ENCODE measurements at places on chromosomes 3 and 15.

GRCh38 chr3:184361932-184362667 is 590 bp downstream of the POLR2H start:
- DNase-seq = no peak

- no peak for DNase-seq
Measured at GRCh38 chr3:171526146-171526545, 65.9 kb upstream of the TNIK start.

DNA sequence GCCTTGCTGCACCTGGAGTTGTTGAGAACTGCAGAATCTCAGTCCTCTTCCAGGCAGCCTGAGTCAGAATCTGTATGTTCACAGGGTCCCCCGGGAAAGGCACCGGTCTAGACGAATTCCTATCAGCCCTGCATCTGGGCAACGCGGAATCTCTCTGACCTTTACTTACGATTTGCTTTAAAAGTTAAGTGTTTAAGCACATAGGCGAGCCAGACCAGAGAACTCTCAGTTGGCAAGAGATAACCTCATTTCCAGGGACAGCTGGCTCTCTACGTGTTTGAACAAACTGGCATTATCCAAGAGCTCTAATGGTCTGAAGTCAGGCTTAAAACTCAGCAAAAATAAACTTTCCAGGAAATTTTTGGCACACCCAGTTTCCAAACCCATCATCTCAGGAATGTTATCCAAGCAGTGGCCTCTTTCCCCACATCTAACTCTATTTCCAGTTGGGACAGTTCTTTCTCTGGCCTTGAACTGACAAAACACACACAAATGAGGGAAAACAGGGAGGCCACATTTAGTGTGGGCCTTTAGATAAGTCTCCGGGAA is 53.4 kb downstream of the HES1 start:
- no peak for DNase-seq

- DNase-seq = no peak
Measured at GRCh38 chr15:42194513-42194912, 13.6 kb downstream of the VPS39 start.

DNA sequence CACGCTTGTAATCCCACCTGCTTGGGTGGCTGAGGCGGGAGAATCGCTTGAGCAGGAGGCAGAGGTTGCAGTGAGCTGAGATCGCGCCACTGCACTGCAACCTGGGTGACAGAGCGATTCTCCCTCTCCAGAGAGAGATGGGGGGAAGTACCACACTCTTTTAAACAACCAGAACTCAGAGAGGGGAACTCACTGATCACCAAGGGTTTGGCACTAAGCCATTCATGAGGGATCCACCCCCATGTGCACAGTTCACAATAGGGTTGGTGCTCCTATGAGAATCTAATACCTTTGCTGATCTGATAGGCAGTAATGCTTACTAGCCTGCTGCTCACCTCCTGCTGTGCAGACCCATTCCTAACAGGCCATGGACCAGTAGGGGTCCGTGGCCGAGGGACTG is 51.6 kb downstream of the QTRT2 start:
- DNase-seq = no peak

Measured in cortex of kidney (tissue), 1 donor.